ENCODE measurements at places on chromosomes 2 and 18.

DNA sequence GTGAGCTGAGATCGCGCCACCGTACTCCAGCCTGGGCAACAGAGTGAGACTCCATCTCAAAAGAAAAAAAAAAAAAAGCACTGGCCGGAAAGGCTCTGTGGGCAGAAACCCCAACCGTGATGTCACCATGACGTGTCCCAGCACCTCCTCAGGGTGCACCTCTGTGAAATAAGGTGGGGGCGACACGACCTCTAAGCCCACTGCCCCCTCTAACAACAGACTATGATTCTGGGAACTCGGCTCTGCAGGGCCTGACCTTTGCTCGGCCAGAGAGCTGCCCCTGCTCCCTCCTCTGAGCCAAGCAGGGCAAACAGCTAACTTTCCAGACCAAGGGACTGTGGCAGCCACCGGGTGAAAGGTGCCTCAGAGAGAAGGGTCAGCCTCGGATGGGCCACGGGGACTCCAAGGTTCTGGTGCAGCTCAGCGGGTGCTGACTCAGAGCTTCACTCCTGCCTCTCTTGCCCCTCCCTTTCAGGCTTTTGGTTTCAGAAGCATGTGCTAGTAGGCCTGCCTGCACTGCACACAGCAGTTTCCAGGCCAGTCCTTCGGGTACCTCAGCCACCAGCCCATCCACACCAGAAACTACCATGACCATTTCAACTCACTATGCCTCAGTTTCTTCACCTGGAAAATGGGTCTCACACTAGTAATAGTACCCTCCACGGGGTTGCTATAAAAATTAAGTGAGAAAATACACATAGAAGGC is 8.0 kb downstream of the TMBIM1 start:
- no peak for DNase-seq

DNA sequence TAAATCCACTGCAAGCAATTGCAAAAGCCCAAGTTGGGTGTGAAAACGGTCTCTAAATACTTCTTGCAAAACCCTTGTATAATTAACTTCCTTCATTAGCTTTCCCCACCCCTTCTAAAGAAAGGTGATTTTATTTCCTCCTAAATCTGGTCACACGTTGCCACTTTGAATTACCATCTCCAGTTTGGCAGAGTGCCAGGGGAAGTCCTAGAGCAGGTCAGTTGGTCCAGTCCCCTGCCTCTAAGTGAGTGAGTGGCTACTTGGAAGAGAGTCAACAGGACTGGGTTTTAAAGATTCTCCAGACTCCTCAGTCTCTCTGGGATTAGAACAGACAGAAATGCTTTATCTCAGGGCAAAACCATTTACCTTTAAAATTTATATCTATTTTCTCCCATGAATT is 18.7 kb upstream of the LYPD6B start:
- DNase-seq = no peak

DNA sequence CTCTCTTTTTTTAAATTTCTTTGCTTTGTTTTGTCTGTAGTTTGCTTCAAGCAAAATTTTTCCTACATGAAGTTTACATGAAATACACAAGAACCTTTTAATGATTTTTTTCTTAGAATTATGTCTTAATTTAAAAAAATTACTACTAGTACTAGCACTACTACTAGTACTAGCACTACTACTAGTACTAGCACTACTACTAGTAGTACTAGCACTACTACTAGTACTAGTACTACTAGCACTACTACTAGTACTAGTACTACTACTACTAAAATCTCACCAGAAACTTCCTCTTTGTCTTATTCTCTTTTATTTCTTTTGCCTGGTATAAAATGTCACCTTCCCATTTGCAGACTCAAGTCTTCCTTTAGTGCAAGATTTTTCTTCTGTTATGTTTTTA is 71.1 kb downstream of the PTH2R start:
- no peak for DNase-seq

DNA sequence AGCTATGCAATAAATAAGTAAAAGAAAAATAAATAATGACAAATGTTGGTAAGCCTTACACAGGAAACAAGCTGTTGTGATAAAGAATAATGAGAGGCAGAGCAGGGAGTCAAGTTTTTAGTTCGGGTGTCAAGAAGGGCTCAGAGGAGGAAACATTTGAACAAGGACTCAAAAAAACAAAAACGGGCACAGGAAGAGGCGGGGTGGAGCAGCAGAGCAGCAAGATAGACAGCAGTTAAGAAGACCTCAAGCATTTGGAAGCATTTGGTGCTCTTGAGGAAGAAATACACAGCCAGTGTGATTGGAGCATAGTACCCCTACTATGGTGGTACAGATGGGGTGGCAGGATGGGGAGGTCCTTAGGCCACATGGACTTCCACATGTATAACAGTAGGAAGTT is 2.8 kb downstream of the TMEM169 start:
- DNase-seq = no peak

- DNase-seq = no peak
Measured at GRCh38 chr2:236977063-236977851, 108.4 kb upstream of the COPS8 start.

GRCh38 chr2:16654833-16655444 is 10.7 kb downstream of the CYRIA start:
- no peak for DNase-seq

DNA sequence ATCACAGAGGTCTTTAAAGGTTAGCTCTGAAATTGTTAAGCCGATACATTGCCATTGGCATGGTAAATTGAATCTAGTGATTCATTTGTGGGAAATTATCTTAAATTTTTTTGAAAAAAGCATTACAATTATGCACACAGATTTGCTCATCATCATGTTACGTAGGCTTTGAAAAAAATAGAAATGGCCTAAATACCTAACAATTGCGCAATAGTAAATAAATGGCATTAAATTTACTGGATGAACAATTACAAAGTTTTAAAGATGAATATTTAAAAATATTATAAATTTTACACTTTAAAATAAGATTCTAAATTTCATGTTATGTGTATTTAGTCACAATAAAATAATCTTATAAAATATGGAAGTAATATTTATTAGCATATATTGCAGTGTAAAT is 171.3 kb downstream of the RPRM start:
- DNase-seq = no peak

- no peak for DNase-seq
Measured at GRCh38 chr18:79393181-79393634, 2.5 kb upstream of the NFATC1 start.

- no peak for DNase-seq
Measured at GRCh38 chr2:207764096-207764630, 5.5 kb downstream of the FZD5 start.

- no peak for DNase-seq
Measured at GRCh38 chr2:241255542-241256167, 59.8 kb downstream of the HDLBP start.

DNA sequence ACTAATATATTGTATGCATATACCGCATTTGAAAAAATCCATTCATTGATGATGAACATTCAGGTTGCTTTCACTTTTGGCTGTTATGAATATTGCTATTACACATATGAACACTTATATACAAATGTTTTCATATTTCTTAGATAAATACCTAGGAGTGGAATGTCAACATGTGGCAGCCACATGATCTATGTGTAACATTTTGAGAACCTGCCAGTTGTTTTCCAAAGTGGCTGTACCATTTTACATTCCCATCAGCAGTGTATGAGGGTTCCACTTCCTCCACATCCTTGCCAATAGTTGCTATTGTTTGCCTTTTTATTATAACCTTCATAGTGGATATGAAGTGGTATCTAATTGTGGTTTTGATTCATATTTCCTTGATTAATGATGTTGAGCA is 40.5 kb downstream of the CCDC85A start:
- DNase-seq = no peak

DNA sequence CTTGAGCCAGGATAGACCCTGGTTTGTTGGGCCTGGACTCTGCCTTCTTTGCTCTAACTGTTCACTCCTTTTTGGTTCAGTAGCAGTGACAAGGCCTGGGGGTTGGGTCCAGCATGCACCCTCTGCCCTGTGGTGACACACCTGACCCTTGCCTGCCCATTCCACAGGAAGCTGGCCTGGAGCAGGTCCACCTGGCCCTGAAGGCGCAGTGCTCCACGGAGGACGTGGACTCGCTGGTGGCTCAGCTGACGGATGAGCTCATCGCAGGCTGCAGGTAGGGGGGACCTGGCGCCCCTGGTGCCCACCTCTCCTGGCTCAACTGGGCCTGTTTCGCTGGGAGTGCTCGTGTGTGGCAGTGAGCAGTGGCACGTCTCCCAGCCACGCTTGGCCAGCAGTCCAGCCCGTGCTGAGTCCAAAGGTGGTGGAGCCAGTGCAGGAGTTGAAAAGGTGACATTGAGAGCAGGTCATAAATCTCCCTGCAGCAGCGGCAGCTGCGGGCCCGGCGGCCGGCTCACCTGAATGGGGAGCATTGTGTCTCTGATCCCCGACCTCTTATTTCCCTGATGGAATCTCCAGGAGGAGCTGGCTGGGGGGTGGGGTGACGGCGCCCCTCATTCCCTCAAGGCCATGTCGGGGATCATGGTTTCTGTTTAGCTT is 102.6 kb downstream of the DYSF start:
- no peak for DNase-seq

DNA sequence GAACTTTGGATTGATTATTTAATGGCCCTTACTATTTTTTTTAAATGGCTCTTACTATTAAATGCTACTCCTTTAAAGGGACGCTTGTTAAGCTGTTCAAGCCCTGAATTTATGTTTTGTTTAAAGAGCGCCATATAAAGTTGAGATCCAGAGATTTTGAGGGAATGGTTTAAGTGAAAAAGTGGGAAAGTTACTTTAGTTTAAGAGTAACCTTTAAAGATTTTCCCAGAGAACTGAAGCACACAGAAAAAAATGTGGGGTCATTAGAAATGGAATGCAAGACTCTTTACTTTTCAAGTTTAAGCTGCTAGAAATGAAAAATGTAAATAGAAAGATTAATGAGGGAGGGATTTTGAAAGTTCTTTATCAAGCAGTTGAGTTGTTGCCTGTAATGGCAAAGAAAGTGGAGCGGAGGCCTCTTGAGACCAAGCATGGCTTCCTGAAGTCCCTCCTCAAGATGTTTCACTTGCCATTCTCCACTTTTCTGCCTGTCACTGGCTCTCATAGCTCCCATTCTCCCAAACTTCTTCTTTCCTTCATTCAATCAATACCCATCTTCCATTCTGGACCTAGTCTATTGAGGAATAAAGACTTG is 93.2 kb downstream of the KCNS3 start:
- DNase-seq = no peak

DNA sequence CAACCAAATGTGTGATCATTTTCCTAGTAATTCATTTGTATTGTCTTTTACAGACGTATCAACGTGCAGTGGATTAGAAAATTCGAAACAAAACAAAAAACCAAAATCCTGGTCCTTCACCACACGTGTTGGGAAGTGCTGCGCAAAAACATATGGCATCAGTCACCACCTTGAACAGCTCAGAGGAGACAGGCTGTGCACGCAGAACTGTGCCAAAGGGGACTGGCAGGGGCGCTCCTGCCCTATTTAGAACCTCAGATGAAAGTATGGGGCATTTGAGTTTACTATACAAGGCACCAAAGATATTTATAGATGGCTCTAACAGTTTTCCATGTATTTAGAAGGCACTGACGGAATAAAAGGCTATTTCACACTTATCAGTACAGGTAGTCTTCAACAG is 42.3 kb downstream of the NOL10 start:
- no peak for DNase-seq

DNA sequence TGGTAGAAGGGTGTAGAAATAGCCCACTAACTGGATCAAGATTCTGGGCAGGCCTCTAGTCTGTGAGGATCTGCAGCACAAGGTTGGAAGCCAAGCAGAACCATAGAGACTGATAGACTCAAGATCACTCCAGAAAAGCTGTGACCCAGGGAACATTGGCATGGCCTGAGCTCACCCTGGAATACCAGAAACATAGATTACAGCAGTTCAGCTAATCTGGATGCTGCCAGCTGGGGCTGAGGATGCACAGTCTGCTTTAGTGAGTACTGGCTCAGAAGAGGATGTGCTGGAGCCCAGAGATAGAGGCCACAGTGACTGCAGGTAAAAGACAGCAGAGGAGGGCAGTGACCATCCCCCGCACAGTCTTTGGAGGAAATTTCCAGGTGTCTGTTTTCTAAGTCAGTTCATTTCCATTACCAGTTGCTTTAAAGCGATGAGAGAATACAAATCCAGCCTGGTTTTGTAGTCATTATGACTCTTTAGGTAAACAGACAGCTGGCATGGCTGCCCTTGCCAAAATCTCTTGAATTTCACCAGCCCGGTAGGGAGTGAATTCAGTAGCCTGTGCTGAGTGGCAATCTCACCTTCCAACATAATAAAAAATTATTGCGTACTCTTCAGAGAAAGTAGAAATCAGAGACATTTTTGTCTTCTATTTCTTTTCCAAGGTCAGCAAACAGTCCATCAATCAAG is 119.2 kb downstream of the ANTXR1 start:
- no peak for DNase-seq

DNA sequence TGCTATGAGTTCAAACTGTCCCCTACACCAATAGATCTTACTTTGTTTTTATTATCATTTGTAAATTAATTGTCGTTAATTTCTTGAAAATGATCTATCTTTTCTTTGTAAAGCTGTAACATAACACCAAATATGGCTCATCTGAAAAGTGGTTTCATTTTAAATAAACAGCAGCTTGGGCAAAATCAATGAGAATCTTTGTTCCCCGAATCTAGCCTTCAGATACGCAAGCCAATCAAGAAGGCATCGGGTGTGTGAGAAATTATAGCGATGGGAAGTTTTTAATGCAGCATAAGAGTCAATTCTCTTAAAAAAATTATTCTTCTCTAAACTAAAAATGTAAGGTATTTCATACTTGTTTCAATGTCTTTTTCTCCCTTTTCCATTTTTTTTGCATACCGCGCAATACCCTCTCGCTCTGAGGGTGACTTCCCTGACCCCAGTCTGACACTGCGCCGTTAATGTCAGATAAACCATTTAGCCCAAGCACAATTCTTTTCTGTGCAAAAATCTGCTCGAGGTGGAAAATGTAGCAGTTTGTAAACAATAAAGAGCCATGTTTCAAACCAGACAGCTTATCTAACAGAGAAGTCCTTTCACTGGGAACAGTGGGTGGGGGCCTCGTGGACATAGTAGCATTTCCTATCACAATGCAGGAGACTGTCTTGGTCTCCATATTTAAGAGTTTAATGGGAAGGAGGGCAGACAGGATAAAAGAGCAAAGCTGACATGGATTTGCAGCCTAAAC is 129.4 kb downstream of the TCF4 start:
- no peak for DNase-seq

DNA sequence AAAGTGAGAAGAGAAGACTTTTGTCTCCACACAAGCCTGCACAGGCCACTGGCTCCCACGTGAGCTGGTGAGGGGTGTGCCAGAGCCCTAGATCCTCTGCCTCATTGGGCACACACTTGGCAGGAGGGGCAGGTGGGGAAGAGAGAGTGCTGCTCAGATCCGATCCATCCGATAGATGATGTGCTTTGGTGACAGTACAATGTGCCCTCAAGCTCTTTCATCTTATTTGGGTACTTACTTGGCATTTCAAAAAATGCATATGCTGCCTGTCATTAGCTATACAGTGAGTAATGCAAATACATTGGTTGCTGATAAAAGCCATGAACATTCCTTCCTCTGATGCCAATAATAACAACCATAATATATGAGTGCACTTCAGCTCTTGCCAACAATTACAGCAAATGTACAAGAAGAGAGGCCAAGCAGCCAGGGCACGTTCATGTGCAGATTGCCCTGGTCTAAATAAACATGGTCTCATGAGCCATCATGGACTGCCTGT is 255.3 kb downstream of the VAPA start:
- peak; percentile 46 for DNase-seq
